ENCODE measurements at places on chromosomes 13 and 19.

DNA sequence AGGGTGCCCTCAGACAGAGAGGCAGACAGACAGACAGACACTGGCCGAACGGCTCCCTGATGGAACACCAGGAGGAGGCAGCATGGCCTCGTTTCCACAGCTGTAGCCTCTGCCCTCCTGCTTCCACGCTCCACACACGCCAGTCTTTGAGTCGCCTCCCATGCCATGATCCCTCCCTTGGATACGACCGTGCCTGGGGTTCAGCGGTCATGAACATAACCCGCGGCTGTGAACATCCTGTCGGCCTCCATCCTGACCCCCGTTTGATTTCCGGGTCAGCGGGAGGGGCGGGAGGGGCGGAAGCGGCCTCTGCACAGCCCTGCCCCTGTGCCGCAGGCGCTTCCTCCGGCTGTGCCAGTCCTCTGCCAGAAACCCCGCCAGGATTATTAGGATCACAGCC is 23.4 kb downstream of the GP6 start:
- no peak for DNase-seq

DNA sequence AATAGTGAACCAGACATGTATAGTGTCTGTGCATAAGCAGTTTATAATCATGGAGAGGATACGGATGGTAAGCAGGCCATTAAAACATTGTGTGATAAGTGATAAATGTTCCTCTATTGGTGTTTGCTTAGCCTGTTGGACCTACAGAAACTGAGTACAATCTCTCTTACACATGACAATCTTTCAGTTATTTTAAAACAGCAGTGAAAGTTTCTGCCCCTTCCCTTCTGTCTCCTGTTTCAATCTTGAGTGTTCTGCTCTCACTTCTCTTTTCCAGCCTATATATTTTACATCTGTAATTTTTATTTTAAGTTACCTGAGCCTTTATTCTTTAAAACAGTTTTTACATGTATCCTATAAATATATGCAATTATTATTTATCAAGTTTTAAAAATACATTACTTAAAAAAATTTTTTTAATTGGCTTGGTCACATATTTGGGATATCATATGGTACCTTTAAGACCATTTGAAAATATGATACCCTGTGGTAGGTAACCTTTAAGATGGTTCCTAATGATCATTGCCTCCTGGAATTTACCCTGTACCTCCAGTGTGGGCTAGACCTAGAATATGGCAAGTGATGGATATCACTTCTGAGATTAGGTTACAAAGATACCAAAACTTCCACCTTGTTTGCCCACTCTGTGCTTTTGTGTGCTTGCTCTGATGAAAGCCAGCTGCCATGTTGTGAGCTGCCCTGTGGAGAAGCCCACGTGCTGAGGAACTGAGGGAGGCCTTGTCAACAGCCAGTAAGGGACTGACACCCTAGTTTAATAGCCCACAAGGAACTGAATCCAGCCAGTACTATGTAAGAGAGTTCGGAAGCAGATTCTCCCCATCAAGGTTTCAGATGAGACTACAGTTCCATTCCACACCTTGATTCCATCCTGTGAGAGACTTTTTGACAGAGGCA is 99.3 kb downstream of the DHRS12 start:
- no peak for DNase-seq

DNA sequence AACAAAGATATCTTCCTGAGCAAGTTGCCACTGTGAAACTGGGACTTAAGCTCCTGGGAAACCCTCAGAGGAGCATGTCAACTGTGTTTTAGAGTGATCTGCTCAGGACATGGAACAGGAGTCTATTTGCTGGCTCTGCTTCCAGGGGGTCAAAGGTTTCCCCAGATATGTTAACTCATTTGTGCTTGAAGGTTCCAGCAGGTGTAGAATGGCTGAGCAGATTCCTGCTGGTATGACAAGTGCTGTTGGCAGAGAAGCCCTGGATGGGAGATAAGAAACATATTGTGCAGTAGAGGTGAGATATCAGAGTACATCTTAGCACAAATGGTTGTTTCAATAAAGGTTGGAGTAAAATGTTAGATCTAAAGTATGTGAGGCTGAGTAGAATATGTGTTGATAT is 282.7 kb upstream of the DACH1 start:
- DNase-seq, result no peak

GRCh38 chr19:6270822-6271221 is 9.0 kb downstream of the MLLT1 start:
- DNase-seq, result no peak

- DNase-seq, result no peak
Observed at GRCh38 chr13:35818633-35819067, 312.5 kb downstream of the DCLK1 start.

DNA sequence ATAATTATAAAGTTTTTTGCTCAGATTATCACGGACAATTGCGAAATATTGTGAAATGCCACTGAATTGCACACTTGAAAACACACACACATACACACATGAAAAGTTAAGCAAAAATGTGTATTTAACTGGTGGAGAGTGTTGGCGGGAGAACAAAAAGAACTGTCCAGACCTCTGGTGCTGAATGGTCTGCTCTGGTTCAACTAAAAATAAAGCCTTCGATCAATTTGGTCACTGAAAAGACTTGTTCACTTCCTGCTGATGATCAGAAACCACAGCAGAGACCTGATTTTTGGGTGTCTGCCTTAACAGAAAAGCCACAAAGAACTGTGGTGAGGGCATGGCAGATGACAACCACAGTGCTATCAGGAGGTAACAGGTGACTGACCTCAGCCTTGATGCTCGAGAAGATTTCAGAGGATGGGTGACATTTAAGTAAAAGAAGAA is 4.0 kb upstream of the IGFL1 start:
- no peak for DNase-seq

- DNase-seq, result no peak
Observed at GRCh38 chr19:31127134-31127967, 221.9 kb downstream of the TSHZ3 start.

GRCh38 chr13:65339241-65339640 is 1890.9 kb downstream of the PCDH9 start:
- no peak for DNase-seq

- DNase-seq, result no peak
Observed at GRCh38 chr13:109644069-109644750, 142.2 kb downstream of the IRS2 start.

- no peak for DNase-seq
Observed at GRCh38 chr19:485583-486236, 10.6 kb upstream of the MADCAM1 start.

- no peak for DNase-seq
Observed at GRCh38 chr19:48925240-48925843, 8.2 kb upstream of the DHDH start.

GRCh38 chr13:26377038-26377437 is 123.1 kb downstream of the CDK8 start:
- no peak for DNase-seq

DNA sequence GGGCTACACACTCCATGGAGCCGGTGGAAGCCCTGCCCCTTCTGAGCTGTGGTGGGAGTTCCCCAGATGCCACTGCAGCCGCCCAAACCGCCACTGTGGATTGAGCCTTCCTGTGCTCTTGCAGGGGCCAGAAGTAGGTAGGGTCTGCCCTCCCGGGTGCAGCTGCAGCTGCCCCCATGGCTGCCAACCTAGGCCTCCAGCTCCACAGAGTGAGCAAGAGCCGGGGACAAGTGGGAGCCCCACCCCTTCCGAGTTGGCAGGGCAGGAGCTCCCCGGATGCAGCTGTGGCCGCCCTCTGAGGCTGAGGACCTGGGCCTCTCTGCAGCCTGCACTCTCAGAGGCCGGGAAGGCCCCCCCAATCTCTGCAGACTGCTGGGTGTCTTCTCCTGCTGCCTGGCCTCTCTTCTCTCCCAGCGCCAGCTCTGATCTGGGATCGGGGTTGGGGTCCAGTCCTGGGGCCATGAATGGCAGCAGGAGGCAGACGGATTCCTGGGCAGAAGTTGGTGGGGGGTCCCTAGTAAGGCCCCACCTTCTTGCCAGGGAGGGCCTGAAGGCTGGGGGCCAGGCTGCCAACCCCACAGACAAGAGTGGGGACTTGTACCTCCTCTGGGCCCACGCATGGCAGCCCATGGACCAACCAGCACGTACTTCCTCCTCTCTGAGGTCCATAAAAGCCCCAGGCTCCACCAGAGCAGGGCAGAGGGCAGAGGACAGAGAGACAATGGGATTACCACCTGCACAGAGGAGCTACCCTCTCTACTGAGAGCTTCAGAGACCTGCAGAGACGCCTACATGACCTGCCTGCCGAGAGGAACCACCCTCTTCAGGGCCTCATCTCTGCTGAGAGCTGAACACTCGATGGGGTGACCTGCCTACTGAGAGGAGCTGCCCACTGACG is 28.9 kb downstream of the AP2S1 start:
- no peak for DNase-seq

GRCh38 chr13:56586976-56587375 is 553.7 kb upstream of the PRR20A start:
- no peak for DNase-seq

GRCh38 chr13:92823059-92823458 is 403.5 kb upstream of the GPC6 start:
- no peak for DNase-seq

DNA sequence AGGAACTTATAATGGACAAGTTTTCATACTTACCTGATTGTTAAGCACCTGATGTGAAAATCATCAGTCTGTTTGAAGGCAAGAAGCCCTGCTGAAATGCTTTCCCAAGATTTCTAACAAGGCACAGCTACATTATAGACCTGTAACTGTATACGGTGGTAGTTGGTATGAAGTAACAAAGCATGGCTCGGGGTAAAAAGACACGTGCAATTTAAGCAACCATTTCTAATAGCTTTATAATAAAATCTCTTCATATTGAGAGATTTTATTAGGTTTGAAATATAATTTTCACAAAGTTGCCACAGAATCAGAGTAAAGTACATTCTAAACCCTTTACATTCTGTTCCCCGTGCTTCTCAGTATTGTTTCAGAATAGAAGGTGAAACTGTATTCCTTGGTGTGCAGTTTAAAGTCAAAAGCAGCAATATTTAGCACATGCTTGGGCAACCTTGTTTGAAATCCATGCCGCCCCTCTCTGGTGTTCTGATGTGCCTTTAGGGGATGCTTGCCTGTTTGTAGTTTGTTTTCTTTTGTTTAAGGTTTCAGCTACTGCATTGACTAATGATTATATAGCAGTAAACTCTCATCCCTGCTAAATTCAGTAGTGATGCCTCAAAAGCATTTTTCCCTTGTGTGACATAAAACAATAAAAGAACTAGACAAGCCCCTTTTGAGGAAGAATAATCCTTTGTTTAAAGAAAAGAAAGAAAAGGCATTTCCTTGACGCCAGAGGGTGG is 125.2 kb upstream of the OBI1 start:
- DNase-seq, result no peak

- no peak for DNase-seq
Observed at GRCh38 chr19:51873097-51873496, 14.7 kb downstream of the ZNF577 start.

DNA sequence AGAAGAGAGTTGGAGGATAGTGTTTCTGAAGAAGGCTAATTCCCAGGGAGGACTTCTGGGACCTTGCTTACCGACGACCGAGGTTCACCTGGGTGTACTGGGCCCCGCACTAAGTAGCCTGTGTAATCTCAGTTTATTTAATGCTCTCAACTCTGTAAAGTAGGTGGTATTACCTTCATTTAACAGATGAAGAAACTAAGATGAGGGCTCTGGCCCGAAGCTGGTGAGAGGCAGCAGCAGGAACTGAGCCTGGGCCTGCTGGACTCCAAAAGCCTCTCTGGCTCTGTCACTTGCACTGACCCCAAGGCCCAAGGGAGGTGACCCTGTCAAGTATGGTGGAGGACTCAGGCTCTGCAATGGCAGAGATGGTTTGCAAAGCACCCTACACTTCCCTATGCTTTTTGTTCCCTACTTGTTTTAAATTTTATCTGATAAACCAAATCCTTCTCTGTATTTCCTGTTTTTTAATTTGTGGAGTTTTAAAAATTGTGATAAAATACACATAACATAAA is 50.6 kb downstream of the GGACT start:
- DNase-seq, result no peak

GRCh38 chr13:106566641-106567473 is 1.1 kb downstream of the ARGLU1 start:
- DNase-seq, result no peak

DNA sequence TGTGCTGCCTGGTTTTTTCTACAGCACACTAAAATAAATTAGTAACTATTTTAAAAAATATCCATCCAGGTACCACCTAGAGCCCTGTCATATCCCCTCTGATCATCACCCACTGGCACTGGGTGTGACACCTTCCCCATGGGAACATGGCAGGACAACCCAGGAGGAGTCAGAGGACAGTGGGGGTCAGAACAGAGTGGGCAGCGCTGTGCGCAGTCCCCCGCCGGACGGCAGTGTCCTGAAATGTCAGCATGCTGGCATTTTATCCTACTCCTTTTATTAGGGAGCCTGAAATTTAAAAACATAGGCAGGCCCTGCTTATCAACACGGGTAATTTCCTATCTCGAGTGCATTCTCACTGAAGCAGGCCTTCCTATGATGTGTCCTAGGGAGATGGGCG is 42.1 kb upstream of the GAS6 start:
- no peak for DNase-seq

GRCh38 chr13:48155848-48156247 is 60.9 kb upstream of the MED4 start:
- DNase-seq, result no peak

GRCh38 chr13:57624565-57625435 is 6.7 kb upstream of the PCDH17 start:
- no peak for DNase-seq

- DNase-seq, result no peak
Observed at GRCh38 chr13:40315416-40316064, 350.9 kb downstream of the FOXO1 start.

DNA sequence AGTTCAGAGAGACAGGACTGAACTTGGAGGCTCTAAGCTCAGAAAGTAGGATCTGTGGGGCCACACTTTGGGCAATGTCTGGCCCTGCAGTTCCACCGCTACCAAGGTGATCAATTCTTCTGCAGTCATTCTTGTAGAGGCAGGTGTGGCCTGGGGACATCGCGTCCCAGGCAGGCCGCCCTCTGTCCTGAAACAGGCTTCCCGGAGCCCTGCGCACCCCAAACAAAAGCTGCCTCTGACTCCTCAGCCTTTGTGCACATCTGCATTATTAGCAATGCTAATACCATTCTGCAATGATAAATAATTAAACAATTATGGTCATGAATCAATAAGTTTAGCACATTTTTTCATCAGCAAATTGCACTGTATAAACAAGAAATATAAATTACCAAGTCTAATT is 160.2 kb downstream of the URI1 start:
- DNase-seq, result no peak

Measured in right renal pelvis (tissue), 4 donors.